ENCODE measurements at places on chromosomes 13 and 19. TPM values are rescaled to one million over a fixed set of nuclear protein-coding genes. Genes with fewer than 3 reads are reported as not detected.

TICAM1 gene
- 17.9 TPM for total RNA-seq

CCDC169 gene
- total RNA-seq: not detected

ZNF587B gene
- total RNA-seq: 28.4 TPM

KISS1R gene
- 0.79 TPM for total RNA-seq

ICAM4 gene
- total RNA-seq: 1.3 TPM

ZNF69 gene
- 7.5 TPM for total RNA-seq

ZNF844 gene
- 9.8 TPM for total RNA-seq

HS6ST3 gene
- total RNA-seq: not detected

DIAPH3 gene
- total RNA-seq: not detected

SPACA4 gene
- total RNA-seq: not detected

ZNF729 gene
- total RNA-seq: not detected

DHPS gene
- total RNA-seq: 197 TPM

ZNF600 gene
- 47.8 TPM for total RNA-seq

AP1M1 gene
- 107 TPM for total RNA-seq

RB1 gene
- total RNA-seq: 26.0 TPM

URAD gene
- total RNA-seq: not detected

SELENOV gene
- not detected for total RNA-seq

PTH2 gene
- total RNA-seq: not detected

SIAH3 gene
- 1.5 TPM for total RNA-seq

ZNF470 gene
- 5.0 TPM for total RNA-seq

PTGER1 gene
- total RNA-seq: not detected

KLF1 gene
- total RNA-seq: not detected

MEDAG gene
- not detected for total RNA-seq

ZNF730 gene
- not detected for total RNA-seq

CEACAM8 gene
- not detected for total RNA-seq

B3GLCT gene
- total RNA-seq: 5.8 TPM

AP2S1 gene
- total RNA-seq: 42.1 TPM

MATK gene
- total RNA-seq: 7.2 TPM

SLC25A30 gene
- total RNA-seq: 22.0 TPM

PCDH9 gene
- total RNA-seq: 0.08 TPM

CYP2A7 gene
- not detected for total RNA-seq

RDH8 gene
- total RNA-seq: not detected

LILRA1 gene
- not detected for total RNA-seq

TPTE2 gene
- total RNA-seq: not detected

ZSWIM4 gene
- 6.4 TPM for total RNA-seq

ZNF429 gene
- 31.9 TPM for total RNA-seq

ZNF506 gene
- 76.4 TPM for total RNA-seq

IGSF23 gene
- not detected for total RNA-seq

PLK5 gene
- total RNA-seq: not detected

KLK7 gene
- total RNA-seq: not detected

TRPC4 gene
- total RNA-seq: not detected

OVOL3 gene
- not detected for total RNA-seq
